ENCODE measurements at places on chromosomes 13 and 19. TPM values are rescaled to one million over a fixed set of nuclear protein-coding genes. Genes with fewer than 3 reads are reported as not detected.

DNA sequence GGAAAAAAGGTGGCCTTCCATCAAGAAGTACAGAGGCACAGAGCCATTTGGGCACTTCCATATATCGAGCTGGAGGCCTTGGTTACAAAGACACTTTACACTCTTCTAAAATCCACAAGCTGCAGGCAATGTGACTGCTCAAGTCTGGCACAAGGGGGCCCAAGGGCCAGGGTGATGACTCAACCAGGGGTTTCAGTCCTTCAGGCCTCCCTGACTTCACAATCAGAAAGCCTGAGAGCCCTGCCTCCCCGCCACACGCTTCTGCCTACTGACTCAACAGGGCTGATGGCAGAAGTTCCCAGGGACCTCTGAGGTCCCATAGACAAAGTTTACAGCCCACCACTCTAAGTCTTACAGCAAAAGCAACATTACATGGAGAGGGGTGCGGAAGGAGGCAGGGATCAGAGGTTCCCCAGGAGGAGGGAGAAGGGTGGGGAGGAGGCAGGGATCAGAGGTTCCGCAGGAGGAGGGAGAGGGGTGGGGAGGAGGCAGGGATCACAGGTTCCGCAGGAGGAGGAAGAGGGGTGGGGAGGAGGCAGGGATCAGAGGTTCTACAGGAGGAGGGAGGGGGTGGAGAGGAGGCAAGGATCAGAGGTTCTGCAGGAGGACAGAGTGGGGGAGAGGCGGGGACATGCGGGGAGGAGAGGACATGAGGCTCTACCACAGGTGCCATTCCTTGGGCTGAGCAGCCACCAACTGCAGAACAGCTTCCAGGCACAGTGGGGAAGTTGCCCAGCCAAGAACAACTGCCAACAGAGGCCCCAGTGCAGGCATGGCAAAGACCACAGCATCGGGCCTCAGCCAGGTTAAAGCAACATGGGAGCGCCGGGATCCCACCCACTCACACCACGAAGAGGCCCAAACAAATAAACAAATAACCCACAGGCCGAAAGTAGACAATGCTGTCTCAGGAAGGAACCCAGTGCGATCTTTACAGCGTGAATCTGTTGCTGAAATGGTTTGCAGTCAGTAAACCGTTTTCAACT is 52.0 kb downstream of the SLC7A1 start:
- no peak overlapping the region for H3K4me3 ChIP-seq
- peak overlapping the region; percentile 65 for H3K27ac ChIP-seq

- DNase-seq = no peak
- H3K36me3 ChIP-seq = no peaks in the 10 kb centered on the region
- H3K4me1 ChIP-seq = no peaks in the 10 kb centered on the region
- no peak overlapping the region for H3K4me3 ChIP-seq
- no peaks in the 10 kb centered on the region for H3K27me3 ChIP-seq
These were observed 164.7 kb downstream of the MTUS2 start for GRCh38 chr13:28984825-28985224.

LYL1 gene
- total RNA-seq = 2.9 TPM

ZNF177 gene
- total RNA-seq = 0.74 TPM

GFY gene
- not detected for total RNA-seq

ZNF66 gene
- 7.1 TPM for total RNA-seq

ZNF561 gene
- 28.3 TPM for total RNA-seq

HS6ST3 gene
- total RNA-seq = not detected
